ENCODE measurements at places on chromosomes 12 and 14.

DNA sequence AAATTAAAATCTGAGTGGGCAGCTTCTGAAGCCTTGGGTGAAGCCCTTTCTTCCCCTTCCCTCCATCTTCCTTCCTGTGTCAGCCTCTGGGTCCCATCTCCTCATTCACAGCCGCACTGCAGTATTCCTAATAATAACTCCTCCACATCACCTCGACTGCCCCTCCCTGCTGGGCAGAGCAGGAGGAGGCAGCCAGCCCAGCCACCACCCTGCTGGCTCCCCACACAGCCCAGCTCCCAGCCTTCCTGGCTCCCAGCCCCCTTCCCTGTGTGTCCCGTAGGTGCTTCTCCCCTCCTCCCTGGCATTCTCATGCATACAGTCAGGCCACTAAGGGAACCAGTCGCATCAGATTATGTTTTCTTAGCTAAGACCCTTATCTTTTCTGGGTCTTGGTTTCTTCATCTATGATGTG, 3.7 kb downstream of the IFFO1 start:
- DNase-seq = no peak

DNA sequence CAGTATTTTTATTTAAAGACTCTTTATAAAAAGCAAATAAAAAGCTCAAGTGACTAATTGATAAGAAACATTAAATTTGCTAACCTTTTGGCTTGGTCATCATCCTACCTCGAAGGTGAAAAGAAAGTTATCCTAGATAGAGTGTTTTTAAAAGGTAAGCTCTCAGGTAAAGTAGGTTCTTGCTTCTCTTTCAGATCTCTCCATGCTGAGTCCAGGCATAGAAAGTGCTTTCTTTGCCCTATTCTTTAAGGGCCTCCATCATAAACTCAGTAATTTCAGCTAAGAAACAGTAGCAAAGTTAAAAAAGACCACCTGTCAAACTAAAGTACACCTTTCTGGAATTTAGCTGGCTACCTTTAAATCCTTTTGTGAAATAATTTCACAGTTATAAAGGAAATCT, 20.6 kb upstream of the ANHX start:
- DNase-seq = no peak

DNA sequence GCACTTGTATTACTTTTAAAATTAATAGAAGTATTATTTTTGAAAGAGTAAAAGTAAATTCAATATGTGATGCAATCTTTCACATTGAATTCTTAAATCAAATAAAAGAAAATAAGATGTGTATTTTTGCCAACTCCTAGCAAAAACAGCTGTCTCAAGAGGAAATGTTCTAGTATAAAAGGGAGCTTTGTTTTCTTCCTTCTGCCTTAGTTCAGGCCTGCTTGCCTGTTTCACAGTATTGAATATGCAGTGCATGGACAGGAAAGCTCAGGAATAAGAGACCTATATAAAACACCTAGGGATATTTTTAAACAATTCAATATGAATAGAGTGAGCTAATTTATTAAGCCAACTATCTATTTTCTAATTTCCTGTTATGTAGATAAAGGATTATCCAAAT, 294.8 kb upstream of the G2E3 start:
- no peak for DNase-seq

- no peak for DNase-seq
Observed at GRCh38 chr14:81478446-81478845, 55.2 kb downstream of the SEL1L start.

DNA sequence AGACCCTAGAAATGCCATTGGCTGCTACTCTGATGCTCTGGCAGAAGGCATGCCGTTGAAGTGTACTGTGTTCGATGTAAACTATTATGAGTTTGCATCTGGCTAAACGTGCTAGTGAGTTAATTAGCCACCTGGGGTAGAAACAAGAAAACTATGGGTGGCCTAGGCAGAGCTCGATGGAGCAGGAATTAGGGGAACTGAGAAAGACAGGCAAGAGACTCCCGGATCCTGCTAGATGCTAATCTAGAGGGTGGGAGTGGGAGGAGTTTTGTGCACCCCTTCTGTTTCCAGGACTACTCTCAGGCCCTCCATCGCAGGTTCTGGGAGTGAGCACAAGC, 32.0 kb downstream of the TMEM63C start:
- DNase-seq = no peak

DNA sequence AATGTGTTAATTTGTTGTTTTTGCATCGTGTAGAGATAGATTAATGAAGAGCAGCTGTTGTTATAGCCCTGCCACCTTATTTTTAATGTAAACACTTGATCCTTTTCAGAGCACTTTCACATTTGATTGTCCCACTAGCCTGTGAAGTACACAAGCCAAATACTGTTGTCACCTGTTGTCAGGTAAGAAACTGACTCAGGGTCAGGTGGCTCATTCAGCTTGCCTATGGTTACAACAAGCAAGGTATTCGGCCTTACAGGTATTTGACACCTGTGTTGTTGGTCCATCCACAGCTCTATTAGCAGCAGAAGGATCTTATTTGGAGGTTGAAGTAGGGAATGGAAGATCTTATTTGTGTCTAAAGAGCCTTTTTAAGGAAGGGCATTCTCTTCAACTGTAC, 108.9 kb downstream of the GPR135 start:
- no peak for DNase-seq

DNA sequence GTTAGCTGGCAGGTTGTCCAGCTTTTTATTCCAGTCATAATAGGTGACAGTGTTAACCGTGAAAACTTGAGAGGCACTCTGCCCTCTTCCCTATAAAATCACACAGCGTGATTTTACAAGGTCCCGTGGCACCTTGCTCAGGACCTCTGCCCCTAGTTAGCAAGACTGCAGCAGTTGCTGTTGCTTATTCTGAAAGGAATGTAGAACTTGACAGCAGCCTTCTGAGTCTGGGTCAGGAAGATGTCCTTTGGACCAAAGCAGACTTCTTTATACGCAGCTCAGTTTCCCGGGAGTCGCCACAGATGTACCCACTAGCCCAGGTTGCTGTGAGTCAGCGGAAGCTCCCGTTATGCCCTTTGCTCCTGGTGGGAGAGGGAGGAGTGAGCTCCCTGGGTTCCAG, 13.2 kb downstream of the PRKAB1 start:
- no peak for DNase-seq

GRCh38 chr14:52602131-52602530, 49.5 kb downstream of the GPR137C start:
- no peak for DNase-seq

- no peak for DNase-seq
Observed at GRCh38 chr12:18683327-18684013, 54.3 kb downstream of the PLCZ1 start.

DNA sequence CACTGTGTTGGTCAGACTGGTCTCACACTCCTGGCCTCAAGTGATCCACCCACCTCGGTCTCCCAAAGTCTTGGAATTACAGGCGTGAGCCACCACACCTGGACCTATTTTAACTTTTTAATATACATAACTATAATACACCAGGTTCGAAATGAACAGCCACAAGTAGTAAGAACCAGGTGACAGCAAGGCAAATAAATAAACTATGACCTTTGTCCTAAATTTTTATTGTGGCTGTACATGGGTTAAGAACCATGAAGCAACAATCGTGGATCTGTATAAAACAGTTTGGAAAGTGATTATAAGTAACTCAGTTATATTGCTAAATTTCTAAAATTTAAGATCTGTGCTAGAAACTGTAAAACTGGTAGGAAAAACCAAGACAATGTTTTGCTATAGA, 41.5 kb downstream of the GXYLT1 start:
- no peak for DNase-seq

DNA sequence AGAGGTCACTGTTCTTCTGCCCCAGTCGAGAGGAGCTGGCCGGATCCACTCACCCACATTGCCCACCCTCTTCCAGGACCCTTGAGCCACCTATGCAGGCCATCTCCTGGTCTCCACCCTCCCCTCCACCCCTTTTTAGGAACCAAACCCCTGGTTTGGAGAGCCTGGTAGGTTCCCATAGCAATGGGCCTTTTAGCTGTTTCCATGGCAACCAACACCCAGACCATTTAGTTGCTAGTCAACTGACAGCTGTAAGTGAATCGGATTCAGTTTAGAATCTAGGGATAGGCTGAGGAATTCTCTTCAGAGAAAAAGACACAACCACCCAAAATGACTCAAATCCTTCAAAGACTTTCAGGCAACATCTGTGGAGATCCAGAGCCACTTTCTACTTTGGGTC, 16.5 kb downstream of the NPC2 start:
- no peak for DNase-seq

DNA sequence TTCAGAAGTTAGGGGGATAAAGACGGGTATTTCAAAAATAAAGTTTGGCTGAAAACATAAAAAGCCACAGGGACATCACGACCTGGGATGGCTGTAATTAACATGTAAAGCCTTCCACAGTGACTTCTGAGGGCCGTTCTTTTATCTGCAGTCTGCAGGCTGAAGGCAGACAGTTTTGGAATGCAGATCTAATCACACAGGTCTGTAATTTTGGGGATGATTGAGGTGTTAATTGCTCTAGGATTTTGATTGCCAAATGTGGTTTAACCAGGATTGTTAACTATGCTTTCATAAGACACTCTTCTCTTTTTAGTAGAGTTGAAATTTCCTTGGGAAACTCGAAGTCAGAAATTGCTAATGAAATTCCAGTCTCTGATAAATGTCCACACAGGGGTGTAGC, 355.5 kb downstream of the ATP23 start:
- no peak for DNase-seq

DNA sequence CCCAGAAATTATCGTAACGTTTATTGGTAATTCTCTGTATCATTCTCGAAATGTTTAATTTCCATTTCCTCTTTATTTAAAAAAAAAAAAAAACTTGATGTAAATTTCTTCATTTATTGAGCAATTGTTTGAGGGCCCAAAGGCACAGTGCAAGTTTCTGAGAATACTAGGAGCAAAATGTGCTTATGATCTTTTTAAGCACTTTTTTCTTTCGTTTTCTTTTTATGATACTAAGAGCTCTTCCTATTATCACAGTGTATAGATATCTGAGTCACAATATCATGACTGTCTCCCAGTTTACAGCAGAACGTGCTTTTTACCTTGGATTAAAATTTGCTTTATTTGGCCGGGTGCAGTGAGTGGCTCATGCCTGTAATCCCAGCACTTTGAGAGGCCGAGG, 5.6 kb downstream of the ATP2A2 start:
- no peak for DNase-seq

GRCh38 chr14:31660728-31661127, 99.5 kb downstream of the NUBPL start:
- DNase-seq = no peak
